ENCODE measurements at places on chromosomes 6 and 20. TPM values are rescaled to one million over a fixed set of nuclear protein-coding genes. Genes with fewer than 3 reads are reported as not detected.

- H3K27me3 ChIP-seq: no peaks in the 10 kb centered on the region
- peak overlapping the region; percentile 81 for H3K27ac ChIP-seq
- peak; percentile 39 for DNase-seq
- H3K4me3 ChIP-seq: peak overlapping the region; percentile 73
- H3K36me3 ChIP-seq: peaks cover 25% of the 10 kb centered on the region
Measured at GRCh38 chr6:25035512-25036435, 100.0 kb upstream of the RIPOR2 start.

- no peaks in the 10 kb centered on the region for H3K27me3 ChIP-seq
- no peak overlapping the region for H3K27ac ChIP-seq
- no peak for DNase-seq
- H3K4me3 ChIP-seq: peak overlapping the region; percentile 56
- peaks cover 35% of the 10 kb centered on the region for H3K36me3 ChIP-seq
Measured at GRCh38 chr6:100879317-100879716, 1.8 kb downstream of the ASCC3 start.

DNA sequence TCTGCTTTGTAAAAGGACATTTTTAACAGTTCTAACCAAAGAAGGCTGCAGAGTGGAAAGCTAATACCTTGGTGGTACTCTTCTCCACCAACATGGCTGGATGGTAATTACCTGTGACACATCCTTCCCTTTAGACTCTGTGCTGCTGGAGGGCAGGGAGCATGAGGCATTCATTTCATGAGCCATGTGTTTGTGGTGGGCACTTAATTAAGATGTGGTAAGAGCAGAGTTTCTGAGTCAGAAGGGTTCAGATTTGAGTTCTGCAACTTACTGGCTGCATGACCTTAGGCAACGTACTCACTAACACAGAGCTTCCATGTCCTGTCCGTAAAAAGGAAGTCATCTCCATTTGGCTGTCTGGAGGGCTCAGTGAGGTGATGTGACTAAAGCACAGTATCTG is 9.1 kb upstream of the ZNF133 start:
- no peaks in the 10 kb centered on the region for H3K36me3 ChIP-seq
- peaks cover 6% of the 10 kb centered on the region for H3K4me1 ChIP-seq
- no peak for DNase-seq
- H3K27me3 ChIP-seq: peaks cover 40% of the 10 kb centered on the region

DNA sequence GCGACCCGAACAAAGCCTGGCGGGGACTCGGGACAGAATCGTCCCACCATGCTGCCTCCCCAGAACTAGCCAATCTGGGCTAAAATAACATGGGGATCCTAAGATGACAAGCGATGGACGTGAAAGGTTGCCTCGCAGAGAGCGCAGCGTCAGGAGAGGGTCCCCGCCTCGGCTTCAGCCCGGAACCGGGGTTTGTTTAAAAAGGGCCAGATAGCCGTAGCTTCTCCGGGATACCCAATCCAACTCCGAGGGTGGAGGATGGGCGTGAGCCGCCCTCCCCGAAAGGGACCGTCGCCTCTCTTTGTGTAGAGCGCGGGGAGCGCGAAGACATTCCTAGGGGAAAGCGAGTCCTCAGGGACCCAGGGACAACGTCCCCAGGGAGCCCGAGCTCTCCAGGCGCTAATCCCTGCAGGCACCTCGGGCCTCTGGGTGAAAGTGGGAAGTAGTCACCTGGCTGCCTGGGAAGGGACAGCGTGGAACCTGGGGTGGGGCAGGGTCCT is 643 bp downstream of the CD24 start:
- H3K4me1 ChIP-seq: peaks cover 9% of the 10 kb centered on the region
- H3K27me3 ChIP-seq: peaks cover 61% of the 10 kb centered on the region
- H3K27ac ChIP-seq: no peak overlapping the region
- no peak for DNase-seq
- H3K4me3 ChIP-seq: peak overlapping the region; percentile 28
- no peaks in the 10 kb centered on the region for H3K36me3 ChIP-seq

- DNase-seq: no peak
- H3K27me3 ChIP-seq: no peaks in the 10 kb centered on the region
- peak overlapping the region; percentile 30 for H3K4me3 ChIP-seq
Measured at GRCh38 chr6:16687045-16687444, 74.2 kb downstream of the ATXN1 start.

DNA sequence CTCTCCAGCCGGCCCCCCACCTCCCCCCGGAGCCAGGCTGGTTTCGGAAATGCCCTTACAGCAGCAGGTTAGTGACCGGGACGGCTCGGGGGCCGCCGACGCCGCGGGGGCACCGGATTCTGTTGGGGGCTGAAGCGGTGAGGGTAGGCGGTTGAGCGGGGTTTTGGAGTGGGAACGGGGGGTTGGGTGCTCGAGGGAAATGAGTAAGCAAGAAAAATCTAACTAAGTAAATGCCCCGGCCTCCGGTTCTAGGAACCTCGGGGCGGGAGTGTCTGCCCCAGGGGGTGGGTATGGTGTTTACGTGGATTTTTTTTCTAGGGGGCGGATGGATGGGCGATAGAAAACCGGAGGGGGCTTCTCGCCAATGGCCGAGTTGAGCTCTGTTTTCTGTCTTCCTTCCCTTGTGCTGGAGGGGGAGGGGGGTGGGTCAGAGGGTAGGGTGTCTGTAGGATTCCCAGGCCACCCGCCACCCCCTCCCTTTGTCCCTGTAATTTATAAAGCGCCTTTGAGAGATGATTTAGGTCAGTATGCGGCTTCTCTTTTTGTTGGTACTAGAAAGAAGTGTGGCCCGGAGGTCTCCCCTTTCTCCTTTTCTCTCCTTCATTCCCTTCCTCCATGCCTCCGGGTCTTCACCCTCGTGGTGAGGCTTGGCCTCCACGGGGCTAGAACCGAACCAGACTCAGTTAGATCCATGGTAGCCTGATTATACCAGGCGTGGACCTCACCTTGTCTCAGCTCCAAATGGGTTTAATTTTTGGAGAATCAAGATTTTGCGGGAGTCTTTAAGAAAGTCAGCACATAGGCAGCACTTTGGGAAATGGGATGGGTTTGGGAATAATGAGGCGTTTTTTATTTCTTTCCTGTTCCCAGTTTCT is 2.3 kb downstream of the E2F3 start:
- peak; percentile 85 for DNase-seq
- H3K27me3 ChIP-seq: no peaks in the 10 kb centered on the region
- H3K36me3 ChIP-seq: peaks cover 37% of the 10 kb centered on the region
- H3K27ac ChIP-seq: peak overlapping the region; percentile 97
- H3K4me1 ChIP-seq: peaks cover 55% of the 10 kb centered on the region
- peak overlapping the region; percentile 97 for H3K4me3 ChIP-seq

The SLC22A2 gene
- not detected for total RNA-seq

The DNAJC5 gene
- total RNA-seq: 48.1 TPM

The MLN gene
- total RNA-seq: not detected
